Kidney epithelial cell (primary cell): ENCODE measurements at places on chromosomes 7 and 10. TPM values are rescaled to one million over a fixed set of nuclear protein-coding genes. Genes with fewer than 3 reads are reported as not detected.

MAPK8 gene
- 59.2 and 61.4 TPM in 2 replicates for total RNA-seq

DNA sequence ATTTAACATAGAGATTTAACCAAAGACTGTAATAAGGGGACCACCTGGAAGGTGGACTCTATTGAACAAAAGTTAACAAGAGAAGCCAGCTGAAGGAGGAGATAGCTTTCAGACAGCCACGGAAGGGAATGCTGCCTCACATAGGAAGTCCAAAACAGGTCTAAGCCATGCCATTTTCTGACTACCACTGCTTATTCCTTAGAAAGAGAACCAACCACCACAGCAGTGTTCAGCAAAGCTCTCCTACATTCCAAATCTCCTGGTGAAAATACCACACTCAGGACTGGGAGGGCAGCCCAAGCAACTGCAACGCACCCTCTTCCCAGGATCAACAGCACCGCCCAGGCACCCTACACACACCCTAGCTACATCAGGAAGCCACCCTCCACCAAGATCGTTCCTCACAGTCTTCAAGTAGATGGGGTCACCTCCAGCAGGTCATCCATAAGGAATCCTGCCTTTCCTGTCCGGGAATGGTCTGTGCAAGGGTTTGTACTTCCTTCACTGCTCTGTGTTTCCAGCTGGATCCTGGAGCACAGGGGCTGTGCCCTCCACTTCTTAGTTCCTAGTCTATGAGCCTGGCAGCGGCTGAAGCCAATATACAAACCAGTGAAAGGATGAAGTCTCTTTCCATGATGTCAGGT lies 2.5 kb downstream of the KIAA1549 start:
- DNase-seq: no peak

DNA sequence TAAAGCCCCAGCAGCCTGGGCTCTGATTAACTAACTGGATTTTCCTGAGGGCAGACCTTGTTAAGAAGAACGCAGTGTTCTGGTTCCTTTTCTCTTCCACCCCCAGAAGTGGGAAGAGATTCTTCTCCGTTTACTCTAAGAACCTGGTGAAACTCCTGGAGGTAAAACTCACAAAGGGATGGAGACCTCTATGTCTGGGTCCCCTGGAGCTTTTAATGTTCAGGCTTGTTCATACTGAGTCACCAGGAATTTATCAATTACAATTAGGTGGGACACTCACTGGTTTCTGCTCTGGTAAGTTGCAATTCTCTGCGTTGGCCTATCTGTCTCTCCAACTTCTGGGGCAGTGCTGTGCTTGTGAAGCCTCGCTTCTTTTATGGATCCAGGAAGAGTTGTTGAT lies 73.3 kb upstream of the CACNB2 start:
- DNase-seq: peak; percentile 5

DNA sequence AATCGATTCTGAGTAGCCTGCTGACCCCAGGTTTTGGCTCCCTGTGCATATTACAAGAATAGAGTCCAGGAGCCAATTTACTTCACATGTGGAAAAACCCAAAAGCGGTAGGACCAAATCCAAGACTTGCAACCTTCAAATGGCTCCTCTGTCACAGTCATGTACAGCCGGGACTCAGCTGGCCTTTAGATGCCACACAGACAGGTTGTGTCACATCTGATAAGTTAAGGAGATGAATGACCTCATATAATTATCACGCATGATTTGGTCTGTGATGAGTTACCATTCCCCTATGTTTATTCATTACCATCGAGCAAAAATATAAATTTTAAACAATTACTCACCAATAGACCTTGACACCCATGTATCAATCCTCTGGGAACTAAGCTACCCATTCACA lies 14.2 kb downstream of the CACNA2D1 start:
- no peak for DNase-seq
